ENCODE measurements at places on chromosomes 16 and 17. TPM values are rescaled to one million over a fixed set of nuclear protein-coding genes. Genes with fewer than 3 reads are reported as not detected.

The LRRC75A gene
- total RNA-seq, result 1.7 TPM

The CNGB1 gene
- total RNA-seq, result not detected

The CBFA2T3 gene
- 2.7 TPM for total RNA-seq

The CIAO3 gene
- total RNA-seq, result 32.7 TPM

The MYADML2 gene
- total RNA-seq, result not detected

The SLC5A10 gene
- not detected for total RNA-seq

The PARD6A gene
- 1.2 TPM for total RNA-seq

GRCh38 chr17:42039794-42040763 lies 10.3 kb downstream of the C17orf113 start:
- H3K4me1 ChIP-seq, result no peaks in the 10 kb centered on the region
- DNase-seq, result no peak
- no peak overlapping the region for H3K27ac ChIP-seq
- H3K4me3 ChIP-seq, result no peak overlapping the region
- H3K36me3 ChIP-seq, result no peaks in the 10 kb centered on the region

GRCh38 chr16:70604407-70605282 lies 41.7 kb upstream of the IL34 start:
- H3K27me3 ChIP-seq, result no peaks in the 10 kb centered on the region
- no peak for DNase-seq
- peak overlapping the region; percentile 61 for H3K27ac ChIP-seq
- no peaks in the 10 kb centered on the region for H3K4me1 ChIP-seq

DNA sequence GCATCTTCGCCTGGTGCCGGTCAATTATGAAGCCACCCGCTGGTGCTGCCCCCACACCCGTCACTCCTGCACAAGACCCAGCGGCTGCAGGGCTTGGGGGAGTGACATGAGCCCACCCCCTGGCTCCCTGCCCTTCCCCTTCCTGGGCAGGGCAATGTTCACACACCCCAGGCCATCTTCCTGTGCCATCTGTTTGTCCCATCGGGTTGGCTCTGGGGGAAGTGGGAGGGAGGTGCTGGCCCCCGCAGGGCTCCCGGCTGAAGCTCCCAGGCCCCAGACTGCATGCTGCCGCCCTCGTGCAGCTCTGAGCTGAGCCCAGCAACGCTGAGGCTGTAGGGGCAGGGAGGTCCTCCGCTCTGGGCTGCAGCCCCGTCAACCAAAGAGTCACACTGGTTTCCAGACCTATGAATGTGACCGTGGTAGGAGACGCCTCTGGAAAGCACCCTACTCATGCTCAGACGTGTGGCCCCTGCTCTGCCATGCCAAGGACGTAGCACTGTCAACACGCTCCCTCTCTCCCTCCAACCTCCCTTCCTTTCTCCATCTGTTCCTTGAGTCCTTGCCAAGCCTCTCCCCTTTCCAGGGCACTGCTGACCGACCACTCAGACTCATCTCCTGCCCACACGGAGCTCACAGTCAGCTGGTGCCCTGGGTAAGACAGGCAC lies 140.4 kb downstream of the ENGASE start:
- H3K36me3 ChIP-seq, result no peaks in the 10 kb centered on the region
- no peak overlapping the region for H3K27ac ChIP-seq
- DNase-seq, result no peak
- H3K27me3 ChIP-seq, result no peaks in the 10 kb centered on the region
- H3K4me1 ChIP-seq, result no peaks in the 10 kb centered on the region

GRCh38 chr16:80976946-80977345 lies 29.7 kb downstream of the CMC2 start:
- no peaks in the 10 kb centered on the region for H3K4me1 ChIP-seq
- H3K36me3 ChIP-seq, result peaks cover 21% of the 10 kb centered on the region
- H3K27ac ChIP-seq, result no peak overlapping the region
- DNase-seq, result no peak
- H3K4me3 ChIP-seq, result no peak overlapping the region

DNA sequence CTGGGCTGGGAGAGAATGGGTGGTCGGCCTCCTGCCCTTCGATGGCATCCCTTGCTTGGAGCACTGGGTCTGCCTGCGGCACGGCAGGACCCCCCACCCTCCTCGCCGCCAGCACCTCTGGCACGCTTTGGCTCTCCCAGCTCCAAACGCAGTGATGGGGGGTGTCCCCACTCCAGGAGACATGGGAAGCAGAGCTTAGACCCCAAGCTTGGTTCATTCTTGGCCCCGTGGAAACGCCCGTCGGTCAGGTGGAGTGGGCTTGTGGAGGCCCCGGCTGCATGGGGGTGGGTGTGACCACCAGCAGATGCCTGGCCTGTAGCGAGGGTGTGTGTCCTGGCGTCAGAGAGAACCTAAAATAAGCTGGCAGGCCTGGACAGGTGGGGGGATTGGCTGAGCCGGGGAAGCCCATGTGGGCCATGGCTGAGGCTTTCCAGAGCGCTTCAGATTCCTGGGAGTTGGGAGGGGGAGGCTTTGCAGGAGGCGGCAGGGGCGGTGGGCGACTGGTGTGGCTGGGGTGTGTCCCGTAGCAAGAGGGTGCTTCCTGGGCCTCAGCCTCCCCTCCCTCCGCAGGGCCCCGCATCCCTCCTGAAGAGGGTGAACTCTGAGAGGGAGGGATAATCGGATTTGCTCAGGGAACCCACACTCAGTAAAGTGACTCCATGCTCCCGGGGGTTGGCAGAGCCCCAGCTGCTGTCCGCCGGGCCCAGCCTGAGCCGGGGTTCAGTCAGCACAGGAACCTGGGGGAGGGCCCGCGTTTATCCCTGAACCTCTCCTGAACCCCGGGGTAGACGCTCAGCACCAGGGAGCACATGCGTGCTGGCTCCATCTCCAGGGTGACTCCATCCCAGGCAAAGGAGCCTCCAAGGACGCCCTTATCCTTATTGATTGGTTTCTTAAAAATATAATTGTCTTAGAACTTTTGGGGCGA lies 3.4 kb downstream of the CACNA1H start:
- DNase-seq, result no peak
- H3K4me1 ChIP-seq, result peaks cover 51% of the 10 kb centered on the region
- H3K4me3 ChIP-seq, result peak overlapping the region; percentile 55
- no peaks in the 10 kb centered on the region for H3K36me3 ChIP-seq

GRCh38 chr17:73719588-73720071 lies 75.4 kb upstream of the SDK2 start:
- no peak overlapping the region for H3K4me3 ChIP-seq
- no peaks in the 10 kb centered on the region for H3K36me3 ChIP-seq
- no peak for DNase-seq
- no peak overlapping the region for H3K27ac ChIP-seq
- H3K4me1 ChIP-seq, result peaks cover 9% of the 10 kb centered on the region
